Body of pancreas (tissue), 4 donors: ENCODE measurements at places on chromosomes 3 and 15. TPM values are rescaled to one million over a fixed set of nuclear protein-coding genes. Genes with fewer than 3 reads are reported as not detected.

DNA sequence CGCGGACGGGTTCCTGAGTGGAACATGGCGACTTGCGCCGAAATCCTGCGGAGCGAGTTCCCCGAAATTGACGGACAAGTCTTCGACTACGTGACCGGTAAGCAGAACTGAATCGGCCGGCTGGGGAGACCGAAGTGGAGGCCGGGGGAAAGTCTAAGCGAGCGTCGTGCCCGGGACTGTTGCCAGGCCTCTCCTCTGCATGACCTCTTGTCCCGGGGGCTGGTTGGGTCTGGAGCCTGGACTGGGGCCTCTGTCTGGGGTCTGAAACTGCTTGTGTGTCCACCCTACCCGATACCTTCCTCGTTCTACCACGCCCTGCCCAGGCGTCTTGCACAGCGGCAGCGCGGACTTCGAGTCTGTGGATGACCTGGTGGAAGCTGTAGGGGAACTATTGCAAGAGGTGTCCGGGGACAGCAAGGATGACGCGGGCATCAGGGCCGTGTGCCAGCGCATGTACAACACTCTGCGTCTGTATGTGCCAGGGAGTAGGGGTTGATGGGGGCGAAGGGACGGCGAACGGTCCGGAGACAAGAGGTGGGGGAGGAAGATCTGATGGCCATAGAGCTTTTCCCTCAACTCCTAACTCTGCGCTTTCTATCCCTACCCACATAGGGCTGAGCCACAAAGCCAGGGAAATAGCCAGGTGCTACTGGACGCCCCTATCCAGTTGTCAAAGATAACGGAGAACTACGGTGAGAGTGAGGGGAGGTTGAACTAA lies at the start of gene ABCF3:
TSS of gene ABCF3 (plus strand) at position 16 of the 718 bp plus-strand sequence. CDS start at position 25, 9 bp downstream.
- H3K4me1 ChIP-seq: peaks cover 21% of the 10 kb centered on the region
- peak; percentile 58 for DNase-seq
- H3K27me3 ChIP-seq: no peaks in the 10 kb centered on the region
- peak within 1 kb of the TSS; percentile 69 for H3K27ac ChIP-seq
- H3K36me3 ChIP-seq: peaks cover 44% of the 10 kb centered on the region
- H3K4me3 ChIP-seq: peak within 1 kb of the TSS; percentile 31

ARID3B gene
- 2.9 TPM for total RNA-seq

ABI3BP gene
- 19.8 TPM for total RNA-seq

DNA sequence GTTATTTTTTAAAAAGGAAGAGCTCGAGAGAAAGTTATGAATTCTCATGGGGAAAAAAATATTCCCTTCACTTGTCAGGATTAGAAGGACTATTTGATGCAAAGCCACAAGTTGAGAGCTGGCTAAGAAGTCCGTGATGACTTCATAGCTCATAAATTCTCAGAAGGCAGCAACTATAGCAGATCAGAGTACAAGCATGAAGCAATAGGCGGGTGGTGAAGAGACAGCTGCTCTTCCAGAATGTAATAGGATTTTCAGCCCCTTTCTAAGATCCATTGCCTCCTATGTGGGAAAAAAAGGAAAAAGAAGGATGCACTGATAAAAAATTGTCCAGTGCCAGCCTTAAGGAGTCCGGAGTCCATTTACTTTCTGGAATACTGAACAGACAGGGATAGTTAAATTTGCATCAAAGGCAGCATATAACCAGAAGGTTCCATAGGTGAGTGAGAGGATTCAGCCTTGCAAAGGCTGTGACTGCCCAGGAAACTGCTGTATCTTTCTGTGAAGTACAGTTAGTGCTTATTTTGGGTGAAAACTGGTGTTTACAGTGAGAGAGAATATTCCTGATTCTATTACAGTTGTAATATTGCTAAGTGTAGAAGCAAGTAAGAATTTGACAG lies 929.5 kb upstream of the ALCAM start:
- H3K27me3 ChIP-seq: no peaks in the 10 kb centered on the region
- DNase-seq: no peak
- no peaks in the 10 kb centered on the region for H3K4me1 ChIP-seq
- no peaks in the 10 kb centered on the region for H3K36me3 ChIP-seq
- no peak overlapping the region for H3K27ac ChIP-seq

- no peaks in the 10 kb centered on the region for H3K4me1 ChIP-seq
- no peak overlapping the region for H3K27ac ChIP-seq
Measured at GRCh38 chr15:88077296-88078020, 179.1 kb downstream of the NTRK3 start.

FAM240A gene
- total RNA-seq: not detected

DNA sequence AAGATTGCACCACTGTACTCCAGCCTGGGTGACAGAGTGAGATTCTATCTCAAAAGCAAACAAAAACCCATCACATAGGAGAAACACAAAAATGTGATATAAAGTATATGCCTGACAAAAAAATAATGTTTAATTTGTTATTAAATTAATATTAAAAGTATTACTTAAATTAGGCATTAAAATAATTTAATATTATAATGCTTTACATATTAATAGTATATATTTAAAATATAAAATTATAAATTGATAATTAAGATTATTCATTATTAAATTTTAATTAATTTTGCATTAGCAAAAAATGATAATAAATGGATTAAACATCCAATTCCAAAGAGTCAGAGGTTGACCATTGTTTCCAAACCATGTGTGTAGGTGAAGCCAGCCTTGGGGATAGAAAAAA lies 22.0 kb upstream of the GABRA5 start:
- no peak for DNase-seq
- H3K4me3 ChIP-seq: no peak overlapping the region
- H3K27me3 ChIP-seq: no peaks in the 10 kb centered on the region
- no peaks in the 10 kb centered on the region for H3K4me1 ChIP-seq
- no peak overlapping the region for H3K27ac ChIP-seq

MCF2L2 gene
- 0.26 TPM for total RNA-seq

DNA sequence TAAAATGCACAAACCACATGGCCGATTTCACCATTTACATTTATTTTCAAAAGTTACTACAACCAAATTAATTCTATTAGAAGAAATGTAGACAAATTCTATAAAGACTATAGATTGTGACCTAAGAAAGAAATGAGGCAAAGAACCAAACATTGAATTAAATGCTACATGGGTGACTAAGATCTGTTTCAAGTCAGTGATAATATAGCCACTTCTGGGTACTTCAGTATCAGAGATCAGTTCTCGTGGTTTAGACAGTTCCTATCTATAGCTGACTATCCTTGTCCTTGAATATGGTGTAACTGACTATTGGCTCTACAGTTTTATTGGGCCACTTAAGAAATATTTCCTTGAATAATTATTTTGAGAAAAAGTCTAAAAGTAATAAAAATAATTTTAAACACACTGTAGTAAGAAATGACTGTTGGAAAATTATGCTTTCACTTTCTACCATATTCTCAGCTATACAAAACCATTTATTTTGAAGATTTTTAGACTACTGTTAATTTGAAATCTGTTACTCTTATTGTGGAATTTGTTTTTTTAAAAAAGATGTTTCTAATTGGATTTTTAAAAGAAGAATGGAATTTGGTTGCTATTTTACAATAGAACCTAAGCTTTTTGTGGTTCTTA lies 14.1 kb downstream of the KCNMB3 start:
- H3K27ac ChIP-seq: no peak overlapping the region
- H3K36me3 ChIP-seq: peaks cover 5% of the 10 kb centered on the region
- no peak overlapping the region for H3K4me3 ChIP-seq
- no peak for DNase-seq

DNA sequence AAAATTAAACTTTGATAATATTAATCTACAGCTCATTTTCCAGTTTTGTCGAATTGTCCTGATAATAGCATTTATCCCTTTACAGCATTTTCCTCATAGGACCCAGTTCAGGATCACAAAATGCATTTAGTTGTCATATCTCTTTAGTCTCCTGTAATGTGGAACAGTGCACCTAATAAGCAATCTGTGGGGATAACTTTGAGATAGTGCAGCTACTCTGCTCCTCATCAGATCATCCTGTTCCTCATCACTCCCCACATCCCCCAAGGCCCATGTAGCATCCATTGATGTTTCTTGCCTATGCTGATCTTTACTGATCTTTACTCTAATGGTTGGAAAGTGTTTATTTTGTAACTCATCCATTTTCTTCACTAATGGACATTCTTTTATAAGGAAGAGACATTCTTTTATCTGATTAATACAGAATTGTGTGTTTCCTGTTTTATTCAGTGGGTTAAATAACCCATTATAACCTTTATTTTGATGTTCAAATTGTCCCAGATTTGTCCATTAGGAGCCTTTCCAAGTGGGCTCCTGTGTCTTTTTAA lies 7.5 kb downstream of the RNF111 start:
- H3K27me3 ChIP-seq: no peaks in the 10 kb centered on the region
- H3K4me1 ChIP-seq: peaks cover 4% of the 10 kb centered on the region
- no peak overlapping the region for H3K27ac ChIP-seq
- H3K36me3 ChIP-seq: no peaks in the 10 kb centered on the region
- H3K4me3 ChIP-seq: no peak overlapping the region

DNA sequence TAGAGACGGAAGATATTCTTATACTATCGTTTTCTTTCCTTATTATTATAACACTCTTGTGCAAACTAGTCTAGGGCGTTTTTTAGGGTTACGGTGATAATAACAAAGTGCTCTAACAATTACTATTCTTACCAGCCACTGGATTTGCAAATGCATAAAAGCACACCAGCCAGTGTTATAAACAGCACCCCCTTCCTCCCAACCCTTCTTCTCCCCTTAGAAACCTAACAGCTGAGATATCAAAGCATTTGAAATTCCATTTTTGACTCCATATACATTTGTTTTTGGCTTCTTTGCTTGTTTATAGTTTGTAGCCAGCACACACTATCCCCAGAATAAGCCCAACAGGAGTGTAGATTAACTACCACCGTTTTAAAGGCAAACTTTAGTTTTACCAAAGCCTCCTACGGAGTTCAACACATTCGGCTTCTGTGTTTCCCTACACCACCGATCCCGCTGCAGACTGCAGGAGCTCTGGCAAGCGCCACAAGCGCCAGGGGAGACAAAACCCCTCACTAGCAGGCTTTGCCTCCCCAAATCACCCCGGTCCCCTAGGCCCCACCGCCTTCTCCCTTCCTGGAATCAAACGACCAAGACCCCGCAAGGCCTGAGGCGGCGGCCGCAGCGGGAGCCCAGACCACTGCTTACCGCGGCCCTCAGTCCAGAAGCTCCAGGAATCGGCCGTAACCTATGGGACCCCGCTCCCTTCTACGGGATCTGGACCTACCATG lies 461 bp downstream of the COPB2 start:
- no peak for DNase-seq
- no peaks in the 10 kb centered on the region for H3K27me3 ChIP-seq
- peaks cover 50% of the 10 kb centered on the region for H3K4me1 ChIP-seq
- no peaks in the 10 kb centered on the region for H3K36me3 ChIP-seq
- H3K4me3 ChIP-seq: peak overlapping the region; percentile 87
- H3K27ac ChIP-seq: peak overlapping the region; percentile 89

RHOV gene
- 6.3 TPM for total RNA-seq

SV2B gene
- total RNA-seq: 0.78 TPM

KCNH8 gene
- 2.3 TPM for total RNA-seq

MYH15 gene
- total RNA-seq: not detected

DNA sequence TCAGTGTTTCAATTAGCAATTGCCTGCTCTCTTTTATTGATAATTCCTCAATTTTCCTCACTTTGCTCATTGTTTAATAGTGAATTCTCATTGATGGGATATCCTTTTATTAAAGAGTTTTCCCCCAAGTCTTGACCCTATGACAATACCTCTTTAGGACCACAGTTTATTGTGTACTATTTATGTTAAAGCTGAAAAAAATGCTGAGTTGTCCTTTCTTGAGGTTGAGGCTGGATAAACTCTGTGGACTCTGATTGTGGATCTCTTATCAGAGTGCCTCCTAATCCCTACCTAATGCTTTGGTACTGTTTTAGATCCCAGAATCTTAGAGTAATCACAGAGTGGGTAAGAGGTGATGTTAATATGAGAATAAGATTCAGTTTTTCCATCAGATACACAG lies 416.3 kb upstream of the GBE1 start:
- H3K27ac ChIP-seq: no peak overlapping the region
- H3K4me1 ChIP-seq: no peaks in the 10 kb centered on the region

- peak; percentile 56 for DNase-seq
- no peaks in the 10 kb centered on the region for H3K27me3 ChIP-seq
- H3K27ac ChIP-seq: no peak overlapping the region
- peaks cover 14% of the 10 kb centered on the region for H3K4me1 ChIP-seq
Measured at GRCh38 chr3:126522363-126522788, 1.6 kb upstream of the CHST13 start.

TNFAIP8L3 gene
- 2.9 TPM for total RNA-seq

DNA sequence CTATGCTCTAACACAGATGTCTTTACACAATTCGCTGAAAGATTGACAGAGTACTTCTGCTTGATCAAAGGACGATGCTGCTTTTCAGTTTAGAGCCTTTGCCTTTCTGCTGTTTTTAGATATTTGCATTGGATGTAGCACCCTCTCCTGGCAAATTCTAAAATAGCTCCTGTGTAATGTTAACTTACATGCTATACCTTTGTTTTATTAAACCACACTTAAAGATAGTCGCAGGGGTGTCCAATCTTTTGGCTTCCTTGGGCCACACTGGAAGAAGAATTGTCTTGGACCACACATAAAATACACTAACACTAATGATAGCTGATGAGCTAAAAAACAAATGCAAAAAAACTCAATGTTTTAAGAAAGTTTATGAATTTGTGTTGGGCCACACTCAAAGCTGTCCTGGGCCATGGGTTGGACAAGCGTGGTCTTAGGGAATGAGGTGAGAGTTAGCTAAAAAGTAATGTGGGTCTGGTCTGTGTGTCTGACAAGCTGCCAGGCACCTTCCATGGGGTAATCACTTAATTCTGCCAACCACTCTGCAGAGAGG lies 62.9 kb downstream of the ATG7 start:
- H3K27ac ChIP-seq: no peak overlapping the region
- no peak overlapping the region for H3K4me3 ChIP-seq
- H3K4me1 ChIP-seq: no peaks in the 10 kb centered on the region
- no peaks in the 10 kb centered on the region for H3K36me3 ChIP-seq
- DNase-seq: no peak
- no peaks in the 10 kb centered on the region for H3K27me3 ChIP-seq

- H3K4me3 ChIP-seq: no peak overlapping the region
- H3K4me1 ChIP-seq: no peaks in the 10 kb centered on the region
- no peaks in the 10 kb centered on the region for H3K36me3 ChIP-seq
Measured at GRCh38 chr3:145678401-145678800, 482.6 kb downstream of the PLOD2 start.

DNA sequence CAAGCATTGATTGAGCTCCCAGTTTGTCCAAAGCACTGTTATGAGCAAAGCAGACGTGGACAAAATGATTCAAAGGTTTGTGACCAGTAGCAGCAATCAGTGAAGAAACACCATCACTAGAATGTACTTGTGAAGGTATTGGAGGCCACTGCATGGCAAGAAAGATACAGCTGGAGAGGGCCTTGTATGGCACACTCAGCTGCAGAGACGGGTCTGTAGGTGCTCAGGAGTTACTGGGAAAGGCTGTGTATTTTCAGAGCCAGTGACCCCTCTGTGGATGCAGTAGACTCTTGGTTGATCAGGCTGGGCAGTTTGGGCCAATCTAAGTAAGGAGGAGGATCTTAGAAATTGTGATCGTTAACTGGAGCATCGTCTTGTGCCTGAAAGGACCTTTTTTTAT lies 120.0 kb downstream of the GHSR start:
- H3K27ac ChIP-seq: no peak overlapping the region
- H3K4me1 ChIP-seq: peaks cover 6% of the 10 kb centered on the region
- peaks cover 9% of the 10 kb centered on the region for H3K36me3 ChIP-seq
- no peak overlapping the region for H3K4me3 ChIP-seq
- DNase-seq: no peak
- no peaks in the 10 kb centered on the region for H3K27me3 ChIP-seq
